Activated naive CD8-positive, alpha-beta T cell treated with anti-CD3 and anti-CD28 coated beads for 36 hours (primary cell): ENCODE measurements at places on chromosomes 5 and 9.

GRCh38 chr5:143717400-143717799 is 94.6 kb upstream of the HMHB1 start:
- no peak for DNase-seq

- DNase-seq: no peak
These were observed 202.9 kb downstream of the NXNL2 start for GRCh38 chr9:88737876-88738275.

- DNase-seq: no peak
These were observed 8.5 kb downstream of the BAAT start for GRCh38 chr9:101376111-101376848.

DNA sequence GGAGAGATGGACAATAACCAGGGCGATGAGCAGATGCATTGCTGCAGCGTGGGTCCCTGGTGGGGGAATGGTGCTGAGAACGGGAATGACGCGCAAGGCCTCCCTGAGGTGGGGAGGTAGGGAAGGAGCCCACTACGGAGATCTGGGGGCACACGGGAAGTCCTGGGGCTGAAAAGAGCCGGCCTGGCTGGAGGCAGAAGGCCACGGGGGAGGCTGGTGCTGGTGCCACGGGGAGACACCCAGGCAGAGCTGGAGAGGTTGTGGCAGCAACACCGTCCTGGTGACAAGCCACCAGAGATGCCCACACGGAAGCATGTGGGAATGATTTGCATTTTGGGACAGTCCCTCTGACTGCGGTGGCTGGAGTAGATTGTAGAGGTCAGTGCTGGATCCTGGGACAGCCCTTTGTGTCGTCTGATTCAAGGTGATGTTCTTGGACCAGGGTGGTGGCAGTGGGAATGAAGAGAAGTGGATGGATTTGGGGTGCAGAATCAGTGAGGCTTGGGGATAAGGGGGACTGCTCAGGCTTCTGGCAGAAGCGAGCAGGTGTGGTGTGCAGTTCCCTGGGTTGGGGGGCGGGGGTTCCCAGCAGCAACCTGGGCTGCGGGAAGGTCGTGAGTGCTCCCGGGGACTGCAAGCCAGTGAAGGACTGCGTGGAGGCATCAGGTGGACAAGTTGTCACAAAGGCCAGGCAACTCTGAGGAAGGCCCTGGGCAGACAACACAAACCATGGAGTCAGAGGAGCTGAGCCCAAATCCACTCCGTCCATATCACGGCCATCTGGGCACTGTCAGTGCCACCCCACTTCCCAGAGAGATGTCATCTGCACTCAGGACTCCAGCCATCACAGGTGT is 25.2 kb upstream of the CNOT6 start:
- DNase-seq: no peak

GRCh38 chr9:122111413-122112085 is 18.4 kb upstream of the TTLL11 start:
- no peak for DNase-seq

DNA sequence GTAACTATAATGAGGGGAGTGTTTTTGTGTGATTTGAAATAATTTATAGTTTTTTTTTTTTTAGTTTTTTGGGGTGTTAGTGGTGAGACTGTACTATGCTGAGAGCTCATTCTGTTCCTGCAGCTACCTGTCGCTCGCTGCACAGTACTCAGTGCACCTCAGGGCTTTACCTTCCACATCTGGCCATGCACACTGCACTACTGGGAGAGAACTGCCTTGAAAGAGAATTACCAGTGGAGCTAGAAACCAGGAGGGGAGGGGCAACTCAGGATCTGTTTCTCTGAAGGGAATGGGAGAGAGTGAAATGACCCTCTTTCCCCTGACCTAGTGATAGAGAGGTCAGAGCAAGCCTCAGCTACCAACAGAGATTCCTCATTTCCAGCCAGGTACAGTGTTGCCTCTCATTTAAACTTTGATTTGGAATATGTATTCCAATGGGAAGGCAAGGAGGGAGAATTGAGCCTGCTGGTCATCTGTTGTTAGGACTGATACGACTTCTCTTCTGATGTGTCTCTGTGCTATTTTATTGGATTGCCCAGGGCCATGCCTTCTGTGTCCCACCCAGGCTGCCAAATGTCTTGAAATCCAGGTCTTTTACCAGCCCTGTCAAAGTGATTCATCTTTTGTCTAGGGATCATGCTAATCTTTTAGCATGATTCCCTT is 8.9 kb downstream of the ATG10 start:
- no peak for DNase-seq

DNA sequence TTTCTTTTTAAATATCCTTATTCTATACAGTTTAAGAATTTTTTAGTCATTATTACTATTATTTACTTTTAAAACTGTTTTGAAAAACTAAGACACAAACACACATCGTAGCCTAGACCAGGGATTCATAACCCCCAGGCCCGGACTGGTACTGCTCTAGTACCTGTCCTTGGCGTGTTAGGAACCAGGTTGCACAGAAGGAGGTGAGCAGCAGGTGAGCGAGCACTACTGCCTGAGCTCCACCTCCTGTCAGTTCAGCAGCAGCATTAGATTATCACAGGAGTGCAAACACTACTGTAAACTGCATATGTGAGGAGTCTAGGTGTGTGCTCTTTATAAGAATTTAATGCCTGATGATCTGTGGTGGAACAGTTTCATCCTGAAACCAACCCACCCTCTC is 357.0 kb downstream of the PTPRD start:
- no peak for DNase-seq

- no peak for DNase-seq
These were observed 624.2 kb downstream of the PRR16 start for GRCh38 chr5:121088341-121088740.

DNA sequence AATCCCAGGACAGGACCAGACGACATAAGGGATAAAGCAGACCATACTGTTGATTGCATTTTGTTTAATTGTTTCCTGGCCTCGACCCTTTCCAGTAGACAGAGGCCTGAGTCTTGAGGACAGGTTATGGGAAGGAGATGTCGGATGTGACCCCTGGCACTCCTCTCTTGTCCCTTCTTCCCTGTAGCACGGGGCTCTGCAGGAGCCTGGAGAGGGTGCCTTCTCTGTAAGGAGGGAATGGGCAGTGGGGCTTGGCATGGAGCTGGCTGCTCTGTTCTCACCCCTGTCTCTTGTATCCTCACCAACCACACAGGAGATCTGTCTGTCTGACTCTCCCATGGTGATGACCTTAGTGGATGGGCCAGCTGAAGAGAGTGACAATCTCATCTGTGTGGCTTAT is 40.1 kb upstream of the SLC2A8 start:
- DNase-seq: no peak

DNA sequence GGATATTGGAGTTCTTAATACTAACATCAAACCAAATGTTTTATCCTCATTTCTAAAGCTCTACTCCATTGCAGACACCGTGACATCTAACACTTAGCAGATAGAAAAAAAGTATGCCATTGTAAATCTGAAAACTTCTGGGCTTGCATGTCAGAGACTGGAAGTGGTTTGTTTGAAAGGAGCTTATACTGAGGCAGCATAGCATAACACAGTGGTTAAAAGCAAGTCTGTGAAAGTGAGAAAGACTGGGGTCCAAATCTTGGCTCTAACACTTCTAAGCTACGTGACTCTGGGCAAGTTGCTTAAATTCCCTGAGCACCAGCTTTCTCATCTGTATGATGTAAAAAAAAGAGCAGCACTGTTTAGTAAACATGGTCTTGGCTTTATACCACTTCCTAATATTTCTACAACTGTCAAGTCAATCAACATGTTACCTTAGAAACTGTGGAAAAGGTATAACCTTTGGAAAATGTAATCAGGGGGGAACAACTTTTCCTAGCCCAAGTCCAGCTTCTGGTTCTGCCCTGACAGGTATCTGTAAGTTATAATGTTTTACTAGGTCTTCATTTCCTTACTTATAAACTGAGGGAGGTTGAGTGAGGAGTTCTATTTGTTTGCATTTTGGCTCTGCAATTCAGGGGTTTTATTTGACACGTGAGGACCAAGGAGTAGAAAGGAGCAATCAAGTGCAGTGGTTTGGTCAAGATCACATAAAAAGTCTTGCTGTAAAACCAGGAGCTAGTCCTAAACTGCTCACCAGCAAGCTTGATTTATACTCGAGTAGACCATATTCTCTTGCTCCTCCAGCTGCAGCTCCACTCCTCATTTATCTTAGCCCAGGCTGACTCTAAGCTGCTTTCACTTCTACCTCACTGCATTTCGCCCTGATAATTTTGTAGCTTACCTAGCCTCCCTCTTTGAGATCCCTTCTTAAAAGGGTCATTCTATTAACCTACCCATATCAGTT is 541.0 kb downstream of the RAB3C start:
- DNase-seq: no peak

DNA sequence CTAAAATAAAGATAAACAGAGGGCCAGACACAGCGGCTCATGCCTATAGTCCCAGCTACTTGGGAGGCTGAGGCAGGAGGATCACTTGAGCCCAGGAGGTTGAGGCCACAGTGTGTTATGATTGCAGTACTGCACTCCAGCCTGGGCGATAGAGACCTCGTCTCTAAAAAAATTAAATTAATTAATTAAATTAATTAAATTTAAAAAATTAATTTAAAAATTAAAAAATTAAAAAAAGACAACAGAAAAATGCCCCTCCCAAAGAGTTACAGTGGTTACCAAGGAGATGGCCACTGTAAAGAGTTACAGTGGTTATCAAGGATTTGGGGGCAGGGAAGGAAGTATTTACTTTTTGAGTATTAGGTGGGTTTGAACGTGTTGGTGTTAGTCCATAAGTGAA is 38.3 kb downstream of the CDC14B start:
- DNase-seq: no peak

GRCh38 chr9:89497978-89498851 is at the start of gene SEMA4D:
TSS of gene SEMA4D (minus strand) at chr9:89498113. CDS start at chr9:89405456, 92,657 bp downstream.
- peak; percentile 58 for DNase-seq
